DMS153 (cell line): ENCODE measurements at places on chromosomes 7 and 10.

- no peak for DNase-seq
Observed at GRCh38 chr10:91299999-91300575, 79.6 kb downstream of the PCGF5 start.

GRCh38 chr10:62796896-62797295 is 7.6 kb upstream of the ADO start:
- no peak for DNase-seq

DNA sequence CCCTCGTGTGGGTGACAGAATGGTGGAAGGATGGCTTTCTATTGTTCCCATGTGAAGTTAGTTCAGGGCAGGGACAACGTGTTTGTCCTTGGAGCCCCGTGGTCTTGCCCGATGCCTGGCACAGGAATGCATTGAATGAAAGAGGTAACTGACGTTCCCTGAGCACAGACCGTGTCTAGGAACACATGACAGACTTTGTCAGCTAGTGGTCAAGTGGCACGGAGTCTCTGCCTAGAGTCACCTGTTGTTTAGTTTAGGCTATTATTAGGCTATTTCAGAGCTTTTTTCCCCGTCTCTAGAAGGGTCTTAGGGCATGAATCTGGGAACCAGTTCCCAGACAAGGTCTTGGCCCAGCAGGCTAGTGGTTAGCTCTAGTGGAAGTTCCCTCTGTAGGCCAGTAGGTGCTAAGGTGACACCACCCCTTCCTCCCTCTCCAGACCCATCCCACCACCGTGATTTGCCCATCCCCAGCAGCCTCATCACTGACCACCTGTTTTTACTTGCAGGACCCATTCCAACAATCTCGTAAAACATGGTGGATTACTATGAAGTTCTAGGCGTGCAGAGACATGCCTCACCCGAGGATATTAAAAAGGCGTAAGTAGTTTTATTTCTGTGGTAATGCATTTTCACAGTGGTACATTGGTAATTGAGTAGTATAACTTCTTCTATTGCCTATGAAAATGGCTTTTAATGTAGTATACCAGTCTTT is 21.4 kb downstream of the DNAJB6 start:
- no peak for DNase-seq

DNA sequence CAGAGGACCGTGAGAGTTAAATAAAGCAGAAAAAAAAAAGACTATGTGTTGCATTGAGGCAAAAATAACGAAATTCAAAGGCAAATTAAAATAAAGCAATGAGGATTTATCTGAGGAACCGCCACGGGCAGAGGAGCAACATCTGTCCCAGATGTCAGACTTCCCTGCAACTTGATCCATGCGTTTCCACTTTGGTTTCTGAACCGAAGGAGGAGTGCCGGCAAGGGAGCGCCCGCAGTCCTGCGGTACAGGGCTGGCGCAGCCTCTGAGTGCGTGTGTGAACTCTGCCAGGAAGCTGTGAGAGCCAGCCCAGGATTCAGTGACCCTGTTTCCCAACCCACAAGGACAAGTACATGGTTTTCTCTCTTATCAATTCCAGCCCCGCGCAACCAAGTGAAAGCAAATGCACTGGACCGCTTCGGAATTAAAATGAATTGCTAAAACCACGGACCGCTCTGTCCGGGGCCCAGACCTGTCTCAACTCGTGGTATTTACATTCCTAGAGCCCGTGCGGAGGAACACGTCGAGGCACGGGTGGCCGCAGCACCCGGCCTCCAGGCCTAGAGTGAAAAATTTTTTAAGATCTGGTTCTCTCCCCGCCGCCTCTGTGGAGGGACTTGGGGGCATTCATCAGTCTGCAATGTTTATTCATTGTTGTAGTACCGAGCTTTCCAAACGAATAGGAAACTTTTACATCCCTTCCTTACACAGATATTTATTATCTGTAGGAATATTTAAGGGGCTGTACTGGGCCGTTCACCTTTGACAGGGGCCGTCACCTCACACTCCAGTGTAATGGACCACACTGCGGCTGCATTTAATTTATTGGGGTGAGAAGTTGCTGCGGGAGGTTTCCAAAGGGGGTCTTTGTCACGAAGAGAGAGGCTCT is 291.5 kb upstream of the NFE2L3 start:
- DNase-seq, result peak; percentile 52

DNA sequence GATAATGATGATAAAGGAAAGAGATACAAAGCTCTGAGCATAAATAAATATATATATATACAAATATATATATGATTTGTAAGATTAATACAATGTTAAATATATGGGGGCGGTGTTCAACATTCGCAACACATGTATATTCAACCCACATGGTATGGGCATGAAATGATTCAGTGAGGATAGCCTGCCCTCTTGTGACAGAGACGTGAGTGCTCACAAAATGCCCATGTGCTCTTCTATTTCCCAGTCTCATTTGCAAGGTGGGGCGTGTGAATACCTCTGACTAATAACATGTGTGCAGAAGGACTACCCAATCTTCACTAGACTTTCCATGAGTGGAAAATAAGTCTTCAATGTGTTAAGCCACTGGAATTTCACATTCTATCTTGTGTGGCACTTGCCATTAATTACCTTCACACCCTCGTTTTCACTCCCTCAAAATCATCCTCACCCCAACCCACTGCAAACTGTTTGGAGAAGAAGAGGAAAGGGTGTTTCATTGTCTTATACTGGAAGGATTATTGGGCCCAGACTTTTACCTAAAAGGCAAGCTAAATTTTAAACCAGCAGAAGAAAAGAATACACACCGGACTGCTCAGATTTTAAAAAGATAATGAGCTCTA is 26.9 kb downstream of the ASAH2 start:
- peak; percentile 61 for DNase-seq

- no peak for DNase-seq
Observed at GRCh38 chr7:41566581-41566980, 136.3 kb downstream of the INHBA start.

GRCh38 chr10:14014423-14014822 is 316.3 kb downstream of the FRMD4A start:
- no peak for DNase-seq

DNA sequence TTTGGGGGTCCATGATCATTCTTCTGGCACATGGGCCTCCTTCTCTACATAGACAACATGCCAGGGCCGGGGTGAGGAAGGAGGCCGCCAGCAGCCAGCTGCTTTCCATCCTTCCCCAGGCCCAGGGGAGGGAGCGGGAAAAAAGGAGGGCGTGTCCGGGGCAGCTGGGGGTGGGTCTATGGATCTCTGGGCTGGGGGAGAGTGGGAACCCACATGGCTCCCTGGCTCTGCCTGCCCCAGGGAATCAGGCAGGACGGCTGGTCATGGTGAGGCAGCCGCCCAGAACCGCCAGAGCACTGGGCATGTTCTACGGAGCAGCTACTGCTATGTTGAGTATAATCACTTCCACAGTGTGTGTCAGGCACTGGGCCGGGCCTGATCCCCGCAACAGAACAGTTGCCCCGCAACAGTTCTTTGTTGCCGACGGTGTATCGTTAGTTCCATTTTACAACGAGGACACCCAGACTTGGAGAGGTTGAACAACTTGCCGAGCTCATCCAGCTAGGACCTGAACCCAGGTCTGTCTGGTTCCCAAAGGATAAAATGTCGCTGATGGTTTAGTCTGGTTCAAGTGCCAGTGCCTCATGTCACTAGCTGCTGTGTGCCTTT is 6.4 kb upstream of the IRF5 start:
- no peak for DNase-seq

DNA sequence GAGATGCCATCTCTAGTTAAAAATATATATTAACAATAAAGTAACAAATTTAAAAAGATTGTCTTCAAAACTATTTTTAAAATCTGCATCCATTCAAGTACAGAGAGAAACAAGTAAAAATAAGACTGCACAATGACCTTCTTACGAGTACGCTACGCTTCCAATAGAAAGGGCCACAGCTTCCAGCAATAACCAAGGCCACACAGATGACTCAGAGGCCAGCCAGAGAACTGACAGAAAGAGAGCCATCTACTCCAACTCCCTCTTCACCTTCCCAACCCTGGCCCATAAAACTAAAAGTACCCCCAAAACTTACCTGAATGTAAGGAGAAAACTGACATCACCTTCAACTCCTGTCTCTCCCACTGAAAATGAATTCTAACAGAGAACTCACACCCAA is 26.8 kb downstream of the PILRA start:
- no peak for DNase-seq

- DNase-seq, result no peak
Observed at GRCh38 chr7:132345030-132345429, 231.2 kb downstream of the PLXNA4 start.

- DNase-seq, result no peak
Observed at GRCh38 chr10:83023662-83024061, 1115.6 kb upstream of the GHITM start.

DNA sequence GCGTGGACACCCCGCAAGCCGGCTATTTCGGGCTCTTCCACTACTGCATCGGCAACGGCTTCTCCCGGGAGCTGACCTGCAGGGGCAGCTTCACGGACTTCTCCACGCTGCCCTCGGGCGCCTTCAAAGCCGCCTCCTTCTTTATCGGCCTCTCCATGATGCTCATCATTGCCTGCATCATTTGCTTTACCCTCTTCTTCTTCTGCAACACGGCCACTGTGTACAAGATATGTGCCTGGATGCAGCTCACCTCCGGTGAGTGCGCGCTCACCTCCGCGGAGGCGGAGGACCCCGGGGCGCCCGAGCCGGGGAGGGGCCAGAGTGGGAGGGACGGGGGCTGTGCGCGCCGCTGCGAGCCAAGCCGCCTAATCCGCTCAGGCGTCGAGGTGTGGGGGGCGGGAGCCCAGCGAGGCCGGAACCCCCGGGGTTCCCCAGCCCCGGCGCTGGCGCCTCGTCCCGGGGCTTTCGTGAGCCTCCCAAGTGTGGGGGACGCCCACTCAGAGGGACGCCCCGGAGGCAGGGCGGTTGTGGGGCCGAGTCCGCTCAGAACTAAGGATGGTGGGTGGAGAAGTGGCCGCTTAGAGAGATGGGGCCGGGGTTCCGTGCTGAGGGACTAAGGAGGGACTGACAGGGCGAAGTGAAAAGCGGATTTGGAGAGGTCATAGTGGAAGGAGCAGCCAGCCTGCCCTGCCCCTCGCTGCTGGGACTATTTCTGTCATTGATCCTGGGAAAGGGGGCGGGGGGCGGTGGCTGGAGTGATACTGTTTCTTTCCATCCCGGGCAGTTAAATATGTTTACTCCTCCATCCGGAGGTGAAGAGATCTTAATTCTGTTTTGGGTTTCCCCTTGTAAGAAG is 795 bp downstream of the LHFPL3 start:
- no peak for DNase-seq

- no peak for DNase-seq
Observed at GRCh38 chr7:64907641-64908326, 4.7 kb downstream of the ZNF273 start.

GRCh38 chr7:69992938-69993337 is 394.7 kb downstream of the AUTS2 start:
- no peak for DNase-seq

- no peak for DNase-seq
Observed at GRCh38 chr7:84336303-84336702, 141.7 kb upstream of the SEMA3A start.

DNA sequence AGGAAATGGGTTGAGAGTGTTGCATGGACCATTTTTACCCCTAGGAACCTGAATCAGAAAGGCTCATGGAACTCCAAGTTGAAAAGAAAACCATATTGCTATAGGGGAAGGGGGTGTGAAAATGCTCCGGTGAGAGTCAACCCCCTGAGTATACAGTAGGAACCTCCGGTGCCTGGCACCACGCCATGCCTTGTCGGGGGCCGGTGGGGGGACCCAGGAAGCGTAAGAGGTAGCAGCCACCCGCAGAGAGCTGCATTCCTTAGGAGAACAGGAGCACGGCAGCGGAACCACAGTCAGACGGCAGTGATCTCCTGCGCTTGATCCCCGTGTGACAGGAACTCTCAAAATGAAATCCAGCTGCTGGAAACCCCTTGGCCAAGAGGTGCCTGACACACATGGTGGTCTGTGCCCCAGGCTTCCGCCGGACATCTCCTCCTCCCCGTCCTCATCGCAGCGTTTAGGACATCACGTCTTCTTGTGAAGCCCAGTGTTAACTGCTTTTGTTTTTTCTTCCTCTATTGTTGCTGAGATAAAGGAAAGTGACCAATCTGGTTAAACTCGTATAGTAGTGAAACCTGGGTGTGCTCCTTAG is 186.8 kb downstream of the CELF2 start:
- DNase-seq, result no peak

DNA sequence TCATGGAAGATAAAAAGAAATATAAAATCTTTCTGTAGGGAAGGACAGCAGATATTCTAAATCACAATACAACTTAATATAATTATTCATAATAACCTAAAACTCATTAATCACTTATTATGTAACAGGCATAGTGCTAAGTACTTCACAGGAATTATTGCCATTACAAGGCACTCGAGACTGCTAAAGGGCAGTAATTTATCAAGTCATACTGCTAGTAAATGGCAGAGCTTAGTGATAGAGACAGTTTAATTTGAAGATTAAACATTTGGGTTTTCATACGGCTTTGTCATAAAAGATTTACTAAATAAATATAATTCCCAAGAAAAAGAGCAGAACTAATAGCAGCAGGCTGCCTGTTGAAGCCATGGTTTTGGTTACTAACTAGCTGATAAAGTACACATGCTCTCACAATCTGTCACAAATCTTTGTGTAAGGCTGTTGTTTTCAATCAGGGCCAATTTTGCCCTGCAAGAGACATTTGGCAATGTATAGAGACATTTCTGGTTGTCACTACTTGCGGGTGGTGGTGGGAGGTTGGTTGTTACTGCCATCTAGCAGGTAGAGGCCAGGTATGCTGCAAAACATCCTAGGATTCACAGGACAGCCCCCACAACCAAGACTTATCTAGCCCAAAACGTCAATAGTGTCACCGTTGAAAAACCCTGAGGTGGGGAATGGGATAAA is 233.3 kb upstream of the CACNA2D1 start:
- DNase-seq, result peak; percentile 11

GRCh38 chr10:23413629-23414089 is 25.2 kb upstream of the OTUD1 start:
- DNase-seq, result no peak

DNA sequence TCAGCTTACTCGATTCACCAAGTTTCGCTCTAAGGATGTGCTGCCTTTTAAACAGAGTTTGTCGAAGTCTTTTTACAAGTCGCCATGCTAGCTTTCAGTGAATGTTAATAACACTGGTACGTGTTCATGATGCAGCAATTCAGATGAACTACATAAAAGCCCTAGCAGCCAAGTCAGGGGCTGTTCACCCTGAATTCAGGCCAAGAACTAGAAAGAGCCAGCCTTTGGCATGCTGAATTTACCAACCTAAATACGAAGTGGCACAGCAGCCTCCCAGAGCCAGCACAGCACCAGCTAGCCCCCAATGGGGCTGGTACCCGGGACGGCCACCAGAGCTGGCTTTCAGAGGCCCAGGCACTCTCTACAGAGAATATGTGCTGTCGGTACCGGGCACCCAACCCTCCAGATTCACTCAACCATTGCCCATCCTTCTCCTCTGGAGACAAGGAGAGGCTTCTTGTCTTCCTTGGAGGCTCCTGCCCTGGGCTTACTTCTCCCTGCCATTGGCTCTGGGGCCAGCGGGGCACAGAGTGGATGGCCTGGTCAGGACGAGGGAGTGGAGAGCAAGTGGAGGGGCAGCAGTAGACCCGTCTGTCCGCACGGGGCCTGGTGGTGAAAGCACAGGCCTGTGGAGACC is 64.2 kb downstream of the HIPK2 start:
- no peak for DNase-seq

- no peak for DNase-seq
Observed at GRCh38 chr10:121804460-121804859, 123.4 kb downstream of the ATE1 start.
